ENCODE measurements at places on chromosomes 6 and 20. TPM values are rescaled to one million over a fixed set of nuclear protein-coding genes. Genes with fewer than 3 reads are reported as not detected.

GRCh38 chr6:31272836-31273626 is 1.1 kb upstream of the HLA-C start:
- no peak for DNase-seq

- DNase-seq = no peak
Observed at GRCh38 chr20:2305946-2306345, 10.1 kb downstream of the TGM3 start.

DNA sequence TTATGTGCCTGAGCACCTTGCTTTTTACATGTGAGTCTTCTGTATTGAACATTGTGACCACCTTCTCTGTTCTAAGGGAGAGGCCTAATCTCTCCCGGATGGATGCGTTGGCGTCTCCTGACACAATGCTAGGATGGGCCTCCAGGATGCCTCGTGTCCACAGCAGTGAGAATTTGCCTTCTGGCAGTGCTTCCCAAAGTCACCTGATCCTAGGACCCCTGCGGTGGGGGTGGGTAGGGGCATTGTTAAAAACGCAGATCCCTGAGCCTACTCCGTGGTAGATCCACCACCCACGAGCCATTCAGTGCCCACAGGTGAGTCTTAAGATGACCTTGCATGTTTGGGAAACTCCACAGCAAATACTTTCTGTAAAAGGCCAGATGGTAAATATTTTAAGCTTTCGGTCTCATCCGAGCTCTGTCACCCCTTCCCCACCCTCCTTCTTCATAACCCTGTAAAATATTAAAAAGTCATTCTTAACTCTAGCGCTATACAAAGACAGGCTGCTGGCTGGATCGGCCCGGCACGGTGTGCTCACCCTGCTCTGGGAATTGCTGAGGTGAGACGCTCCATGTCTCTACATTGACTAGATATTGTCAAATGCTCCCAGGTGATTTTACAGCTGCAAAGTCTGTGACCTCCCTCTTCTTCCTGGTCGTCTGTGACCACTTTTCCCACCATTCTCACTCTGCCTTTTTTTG is 106.7 kb upstream of the IYD start:
- DNase-seq = no peak

- DNase-seq = no peak
Observed at GRCh38 chr6:25749837-25750236, 4.7 kb upstream of the SLC17A4 start.

GRCh38 chr6:30260036-30260504 is 46.9 kb upstream of the TRIM26 start:
- DNase-seq = no peak

- peak; percentile 17 for DNase-seq
Observed at GRCh38 chr6:135073217-135073616, 18.6 kb upstream of the HBS1L start.

- peak; percentile 99 for DNase-seq
Observed at GRCh38 chr6:4358414-4359107, 223.2 kb upstream of the ECI2 start.

The PNLDC1 gene
- not detected for polyA plus RNA-seq

GRCh38 chr20:57996465-57996864 is 232.0 kb downstream of the ANKRD60 start:
- DNase-seq = no peak

DNA sequence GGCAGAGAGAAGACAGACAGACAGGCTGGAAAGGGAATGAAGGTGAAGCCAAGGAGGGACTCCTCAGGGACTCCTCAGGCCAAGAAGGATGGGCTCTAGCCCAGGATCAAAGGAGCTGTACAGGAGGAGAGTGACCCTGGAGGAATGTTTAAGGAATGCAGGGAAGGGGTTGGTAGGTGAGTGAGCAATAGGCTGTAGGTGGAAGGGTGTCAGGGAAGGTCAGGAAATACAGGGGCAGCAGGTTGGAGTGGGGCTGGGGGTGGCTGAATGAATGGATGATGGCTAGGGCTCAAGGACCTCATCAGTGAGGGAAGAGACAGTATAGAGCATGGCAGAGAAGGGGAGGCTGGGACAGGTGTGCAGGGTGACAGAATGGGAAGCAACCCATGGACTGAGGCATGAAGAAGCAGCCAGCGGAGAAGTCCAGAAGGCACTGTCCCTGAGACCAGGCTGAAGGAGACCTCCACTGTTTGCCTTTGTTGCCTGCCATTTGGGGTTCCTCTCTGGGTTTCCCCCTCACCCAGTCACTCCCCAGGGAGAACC is 13.2 kb downstream of the SYNGAP1 start:
- DNase-seq = no peak

DNA sequence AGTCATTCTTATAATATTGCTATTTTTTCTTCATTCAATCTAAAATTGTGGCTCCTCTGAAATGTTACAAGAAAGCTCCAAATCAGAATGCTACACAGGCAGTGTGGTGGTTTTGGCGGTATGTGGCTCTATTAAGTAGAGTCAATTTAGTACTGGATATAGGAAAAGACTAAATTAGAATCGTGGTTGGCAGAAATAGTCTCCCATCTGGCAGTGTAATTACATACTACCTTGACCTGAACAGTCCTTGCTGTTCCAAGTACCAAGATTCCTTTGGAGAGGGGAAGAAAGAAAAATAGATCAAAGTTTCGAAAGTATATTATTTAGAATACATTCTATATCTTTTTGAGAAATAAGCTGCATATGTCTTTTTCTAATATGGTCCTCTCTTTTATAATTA is 78.2 kb downstream of the C6orf118 start:
- DNase-seq = no peak

The ARMH2 gene
- not detected for polyA plus RNA-seq

DNA sequence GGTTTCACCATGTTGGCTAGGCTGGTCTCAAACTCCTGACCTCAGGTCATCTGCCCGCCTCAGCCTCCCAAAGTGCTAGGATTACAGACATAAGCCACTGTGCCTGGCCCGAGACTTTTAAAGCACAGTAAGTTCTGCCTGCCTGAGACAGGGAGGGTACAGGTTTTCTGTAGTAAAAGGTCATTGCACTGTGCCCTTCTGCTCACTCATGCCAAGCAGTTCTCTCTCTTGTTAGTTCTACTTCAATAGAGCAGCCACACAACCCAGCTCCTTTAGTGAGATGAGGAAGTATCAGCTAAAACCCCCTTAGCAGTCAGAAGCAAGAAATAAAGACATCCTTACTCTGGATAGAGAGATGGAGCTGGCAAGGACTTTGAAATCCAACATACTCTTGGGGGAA is 52.4 kb upstream of the ARMH2 start:
- DNase-seq = no peak

DNA sequence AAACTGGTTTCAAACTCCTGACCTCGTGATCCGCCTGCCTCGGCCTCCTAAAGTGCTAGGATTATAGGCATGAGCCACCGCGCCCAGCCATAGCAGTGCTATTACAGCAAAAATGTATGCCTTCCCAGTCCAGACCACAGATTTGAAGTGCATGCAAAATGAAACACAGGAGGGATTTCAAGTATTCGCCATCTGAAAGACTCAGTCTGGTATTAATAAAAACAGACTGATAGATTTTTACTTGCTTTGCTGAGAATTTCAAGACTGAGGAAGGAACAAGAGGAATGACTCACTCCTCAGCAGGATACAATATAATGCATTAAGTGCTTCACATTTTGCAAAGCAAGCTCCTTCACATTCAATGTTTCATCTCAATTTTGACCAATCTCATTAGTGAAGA is 134.9 kb downstream of the TMEM200A start:
- peak; percentile 16 for DNase-seq

DNA sequence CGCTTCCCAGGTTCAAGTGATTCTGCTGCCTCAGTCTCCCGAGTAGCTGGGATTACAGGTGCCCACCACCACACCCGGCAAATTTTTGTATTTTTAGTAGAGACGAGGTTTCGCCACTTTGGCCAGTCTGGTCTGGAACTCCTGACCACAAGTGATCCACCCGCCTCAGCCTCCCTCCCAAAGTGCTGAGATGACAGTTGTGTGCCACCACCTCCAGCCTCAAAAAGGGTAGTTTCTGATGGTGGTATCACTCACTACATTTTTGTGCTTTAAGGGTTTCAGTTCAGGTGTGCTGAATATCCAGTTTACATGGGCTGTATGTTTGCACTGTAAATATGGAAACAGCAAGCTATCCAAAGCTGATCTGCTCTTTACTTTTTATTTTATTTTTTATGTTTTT is 12.1 kb upstream of the ADGRG6 start:
- no peak for DNase-seq

The GRM1 gene
- polyA plus RNA-seq = 0.03 TPM

The C20orf204 gene
- polyA plus RNA-seq = 4.5 TPM

The TRAM2 gene
- polyA plus RNA-seq = 79.5 TPM

The SLC22A2 gene
- not detected for polyA plus RNA-seq

The SLC17A2 gene
- not detected for polyA plus RNA-seq

DNA sequence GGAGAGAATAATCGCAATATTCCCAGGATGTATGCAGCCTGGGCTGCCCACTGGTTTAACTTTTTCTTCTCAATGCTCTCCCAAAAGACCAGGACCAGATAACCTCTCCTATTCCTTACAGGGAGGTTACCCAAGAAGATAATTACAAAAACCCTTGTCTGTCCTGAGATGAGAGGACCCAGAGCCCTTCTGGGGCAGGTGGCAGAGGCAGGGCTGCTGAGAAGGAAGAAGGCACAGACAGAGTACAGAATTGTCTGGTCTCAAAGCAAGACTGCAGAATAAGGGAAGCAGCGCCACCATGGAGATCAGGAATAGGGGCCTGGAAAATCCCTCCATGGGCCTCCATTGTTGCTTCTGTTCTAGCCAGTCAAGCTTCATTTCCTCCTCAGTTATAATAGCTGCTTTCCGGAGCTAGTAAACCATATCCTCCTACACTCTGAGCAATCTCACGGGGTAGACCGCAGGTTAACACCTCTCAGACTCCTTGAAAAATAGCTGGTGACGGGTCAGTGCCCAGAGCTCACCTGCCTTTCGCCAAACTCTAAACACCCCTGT is 463 bp upstream of the HLA-DMB start:
- peak; percentile 68 for DNase-seq

The FOXA2 gene
- polyA plus RNA-seq = not detected

The CEP85L gene
- 1.8 TPM for polyA plus RNA-seq

The PRND gene
- polyA plus RNA-seq = not detected

- DNase-seq = no peak
Observed at GRCh38 chr20:1920252-1920651, 25.0 kb downstream of the SIRPA start.

The MMS22L gene
- 3.8 TPM for polyA plus RNA-seq

The PLN gene
- not detected for polyA plus RNA-seq

The EPPIN gene
- polyA plus RNA-seq = not detected

The SAMD5 gene
- polyA plus RNA-seq = 0.46 TPM

DNA sequence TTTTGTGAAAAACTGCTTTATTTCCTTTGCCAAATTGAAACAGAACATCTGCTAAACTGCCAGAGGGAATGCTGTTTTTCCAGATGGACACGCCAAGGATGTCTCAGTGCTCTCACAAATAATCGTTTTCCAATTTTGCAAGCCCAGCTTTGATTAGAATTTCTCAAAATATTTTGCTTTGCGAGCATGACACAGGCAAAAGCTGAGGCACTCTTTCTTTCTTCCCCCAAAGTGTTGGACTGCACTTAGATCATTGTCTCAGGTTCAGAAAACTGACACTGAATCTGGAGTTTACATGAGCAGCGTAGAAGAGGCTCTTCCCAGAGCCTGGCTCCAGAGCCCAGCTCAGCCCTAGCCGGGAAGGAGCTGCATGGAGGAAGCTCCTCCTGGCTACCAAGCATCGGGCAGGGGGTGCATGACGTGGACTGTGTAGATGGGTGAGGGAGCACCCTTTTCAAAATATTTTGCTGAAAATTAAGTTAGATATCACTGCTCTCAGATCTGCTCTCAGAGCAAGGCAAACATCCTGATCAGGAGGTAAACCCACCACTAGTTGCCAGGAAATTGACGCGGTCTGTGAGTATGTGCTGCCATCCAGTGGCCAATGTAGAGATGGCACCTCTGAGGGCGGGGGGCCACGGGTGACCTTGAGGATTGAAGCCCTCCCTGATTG is 107.5 kb downstream of the SLC22A3 start:
- peak; percentile 43 for DNase-seq

GRCh38 chr6:10535193-10535592 is 14.0 kb downstream of the GCNT2 start:
- DNase-seq = no peak

The ID4 gene
- polyA plus RNA-seq = not detected

- DNase-seq = peak; percentile 51
Observed at GRCh38 chr6:31114970-31115849, 610 bp downstream of the PSORS1C1 start.

- peak; percentile 59 for DNase-seq
Observed at GRCh38 chr20:19830211-19830785, 72.2 kb downstream of the RIN2 start.

DNA sequence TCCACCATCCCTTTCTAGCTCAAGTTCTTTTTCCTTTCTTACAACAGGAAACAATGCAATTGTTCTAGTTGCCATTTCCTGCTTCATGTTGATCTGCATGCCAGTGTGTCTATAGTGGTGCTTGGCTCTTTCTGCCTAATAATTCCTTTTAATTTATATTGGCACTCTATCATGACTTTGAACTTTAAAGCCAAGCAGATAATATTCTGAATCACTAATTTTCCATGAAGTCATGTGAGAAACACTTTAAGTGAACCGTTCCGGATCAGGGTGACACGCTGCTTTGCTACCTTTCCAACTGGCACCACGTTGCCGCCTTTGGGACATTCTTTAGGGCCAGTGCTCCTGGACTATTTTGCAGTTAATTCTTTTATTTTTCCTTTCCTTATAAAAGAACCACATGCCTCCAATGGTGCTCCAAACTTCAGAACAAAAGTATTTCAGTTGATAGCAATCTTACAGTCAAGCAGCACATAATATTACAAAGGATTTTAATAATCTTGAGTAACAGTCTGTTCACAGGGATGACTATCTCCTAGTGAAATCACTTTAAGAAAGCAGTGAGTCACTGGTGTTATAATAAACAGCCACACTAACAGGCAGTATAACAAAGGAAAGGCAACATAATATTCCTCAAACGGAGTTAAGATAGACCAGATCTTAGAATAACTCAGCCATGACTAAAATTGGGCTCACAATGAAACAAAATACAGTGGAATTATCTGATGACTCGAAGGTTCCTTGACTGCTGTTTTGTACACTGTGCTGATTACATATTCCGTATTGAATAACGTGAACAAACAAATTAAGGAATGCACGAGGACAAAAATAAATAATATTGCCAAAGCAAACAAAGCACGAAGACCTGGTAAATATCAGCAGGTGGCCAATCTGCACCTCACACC is 19.0 kb upstream of the BLOC1S5 start:
- DNase-seq = peak; percentile 95

DNA sequence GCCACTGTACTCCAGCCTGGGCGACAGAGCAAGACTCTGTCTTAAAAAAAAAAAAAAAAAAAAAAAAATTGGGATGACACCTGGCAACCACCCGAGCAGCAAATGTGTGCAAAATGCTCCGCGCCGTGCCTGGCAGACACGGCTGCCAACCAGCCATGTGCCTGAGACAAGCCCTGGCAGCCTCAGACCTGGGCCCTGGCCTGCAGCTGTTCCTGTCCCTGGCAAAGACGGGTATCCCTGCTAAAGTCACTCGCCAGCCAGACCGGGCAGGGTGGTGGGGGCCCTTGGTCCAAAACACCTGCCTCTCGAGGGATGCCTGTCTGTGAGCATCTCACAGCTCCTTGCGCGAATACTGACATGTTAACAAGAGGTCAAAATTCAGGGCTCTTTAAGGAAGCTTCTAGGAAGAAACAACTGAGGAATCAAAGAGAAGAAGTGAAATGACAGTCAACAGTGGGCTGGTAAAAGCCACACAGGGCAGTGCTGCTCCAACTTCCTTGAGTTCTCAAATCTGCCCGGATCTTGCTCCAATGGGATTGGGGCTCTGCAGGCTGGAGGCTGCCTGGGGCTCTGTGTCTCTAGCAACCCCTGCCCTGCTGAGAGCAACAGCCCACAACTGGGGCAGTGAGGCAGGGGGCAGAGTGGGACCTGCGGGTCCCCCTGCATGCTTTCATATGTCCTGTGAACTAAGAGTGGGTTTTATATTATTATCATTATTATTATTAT is 53.4 kb downstream of the SYTL3 start:
- DNase-seq = no peak

Measured in endothelial cell of umbilical vein (primary cell).